ENCODE measurements at places on chromosomes 13 and 19.

DNA sequence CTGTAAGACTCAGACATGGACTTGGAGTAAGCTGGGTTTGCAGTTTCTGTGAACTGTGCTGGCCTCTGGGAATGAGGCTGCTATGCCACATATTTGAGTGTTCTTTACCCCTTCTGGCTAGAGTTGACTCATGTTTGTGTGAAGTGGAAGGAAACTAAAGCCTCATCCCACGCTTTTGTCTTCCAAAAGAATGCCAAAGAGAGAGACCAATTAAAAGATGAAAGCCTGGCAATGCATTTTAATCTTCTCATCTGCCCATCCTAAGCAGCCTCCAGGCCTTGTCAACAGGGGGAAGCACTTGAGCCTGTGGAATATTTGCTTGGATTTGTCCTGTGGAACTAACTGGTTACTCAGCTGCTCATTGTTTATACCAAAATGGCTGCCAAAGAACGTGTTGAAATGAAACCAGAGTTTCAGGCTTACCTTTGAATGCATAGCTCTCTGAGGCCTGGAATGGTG, 49.1 kb downstream of the LMO7 start:
- no peak for DNase-seq

GRCh38 chr13:72959643-72960042, 99.2 kb upstream of the KLF5 start:
- no peak for DNase-seq

DNA sequence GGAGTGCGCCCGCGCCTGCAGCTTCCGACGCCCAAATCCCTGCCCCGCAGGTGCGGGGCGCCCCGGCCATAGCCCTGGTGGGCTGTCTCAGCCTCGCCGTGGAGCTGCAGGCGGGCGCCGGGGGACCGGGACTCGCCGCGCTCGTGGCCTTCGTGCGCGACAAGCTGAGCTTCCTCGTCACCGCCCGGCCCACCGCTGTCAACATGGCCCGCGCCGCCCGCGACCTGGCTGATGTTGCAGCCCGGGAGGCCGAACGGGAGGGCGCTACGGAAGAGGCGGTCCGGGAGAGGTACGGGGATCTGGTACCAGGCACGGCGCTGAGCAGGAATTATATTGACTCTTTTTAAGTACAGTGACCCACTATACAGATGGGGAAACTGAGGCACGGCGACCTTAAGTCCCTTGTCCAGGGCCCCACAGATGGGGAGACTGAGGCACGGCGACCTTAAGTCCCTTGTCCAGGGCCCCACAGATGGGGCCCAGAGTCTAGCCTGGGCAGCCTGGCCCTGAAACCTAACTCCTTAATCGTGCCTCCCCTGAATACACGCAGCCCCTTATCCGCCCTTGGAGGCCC, 586 bp downstream of the MRI1 start:
- DNase-seq, result no peak

GRCh38 chr13:84812789-84813188, 930.5 kb upstream of the SLITRK1 start:
- no peak for DNase-seq

GRCh38 chr13:43244481-43244880, 221.1 kb downstream of the DNAJC15 start:
- DNase-seq, result no peak

- no peak for DNase-seq
These were observed at the start of gene DPRX for GRCh38 chr19:53631949-53632407. Gene DPRX, plus strand, starts transcription at chr19:53631999. Its CDS starts 108 bp downstream, at chr19:53632107.

DNA sequence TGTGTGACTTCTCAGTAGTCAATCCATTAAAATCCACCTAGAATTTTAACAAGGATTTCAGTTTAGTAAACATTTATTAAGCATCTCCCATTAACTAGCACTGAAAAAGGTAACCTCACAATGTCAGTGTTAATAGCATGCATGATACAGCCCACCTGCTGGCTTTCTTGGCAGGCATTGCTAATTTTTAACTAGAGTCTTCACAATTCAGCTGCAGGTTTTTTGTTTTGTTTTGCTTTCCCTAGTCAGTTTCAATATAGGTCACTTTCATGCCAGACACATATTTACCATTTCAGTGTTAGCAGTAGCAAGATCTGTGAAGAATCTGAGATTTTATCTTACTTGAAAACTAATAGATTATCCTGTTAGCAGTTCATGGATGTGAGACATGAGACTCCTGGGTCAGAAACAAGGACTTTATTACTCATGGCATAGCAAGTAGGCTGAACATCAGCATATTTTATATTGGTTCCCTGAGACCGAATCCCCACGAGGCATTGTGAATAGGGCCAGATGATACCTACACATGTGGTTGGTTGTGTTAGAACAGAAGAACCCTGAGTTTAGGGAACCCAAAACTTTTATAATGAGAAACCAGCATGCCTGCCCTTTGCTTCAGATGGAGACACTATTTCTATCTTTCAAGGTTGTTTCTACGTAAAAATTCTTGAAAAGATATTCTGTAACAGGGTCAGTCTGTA, 198.0 kb upstream of the HTR2A start:
- DNase-seq, result no peak

DNA sequence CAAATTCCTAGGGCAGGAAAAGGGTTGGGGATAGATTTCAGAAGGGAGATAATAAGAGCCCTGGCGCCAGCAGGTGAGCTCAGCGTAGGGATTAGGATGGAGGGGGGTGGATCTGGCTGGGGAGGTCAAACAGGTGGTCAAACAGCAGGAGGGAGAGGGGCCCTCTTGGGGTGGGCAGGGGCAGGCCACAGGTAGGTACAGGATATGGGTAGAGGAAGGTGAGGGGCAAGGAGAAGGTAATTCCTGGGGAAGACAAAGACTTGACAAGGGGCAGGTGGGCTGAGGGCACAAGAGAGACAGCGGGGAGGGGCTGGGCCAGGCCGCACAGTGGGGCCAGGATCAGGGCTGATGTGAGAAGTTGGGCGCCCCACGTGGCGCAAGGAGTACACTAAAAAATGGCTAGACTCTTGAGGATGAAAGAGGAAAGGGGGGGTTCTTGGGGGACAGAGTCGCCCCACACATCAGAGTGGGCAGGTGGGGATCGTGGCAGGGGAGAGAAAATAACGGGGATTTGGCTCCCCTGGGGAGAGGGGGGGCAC, 713 bp downstream of the KRI1 start:
- DNase-seq, result no peak

DNA sequence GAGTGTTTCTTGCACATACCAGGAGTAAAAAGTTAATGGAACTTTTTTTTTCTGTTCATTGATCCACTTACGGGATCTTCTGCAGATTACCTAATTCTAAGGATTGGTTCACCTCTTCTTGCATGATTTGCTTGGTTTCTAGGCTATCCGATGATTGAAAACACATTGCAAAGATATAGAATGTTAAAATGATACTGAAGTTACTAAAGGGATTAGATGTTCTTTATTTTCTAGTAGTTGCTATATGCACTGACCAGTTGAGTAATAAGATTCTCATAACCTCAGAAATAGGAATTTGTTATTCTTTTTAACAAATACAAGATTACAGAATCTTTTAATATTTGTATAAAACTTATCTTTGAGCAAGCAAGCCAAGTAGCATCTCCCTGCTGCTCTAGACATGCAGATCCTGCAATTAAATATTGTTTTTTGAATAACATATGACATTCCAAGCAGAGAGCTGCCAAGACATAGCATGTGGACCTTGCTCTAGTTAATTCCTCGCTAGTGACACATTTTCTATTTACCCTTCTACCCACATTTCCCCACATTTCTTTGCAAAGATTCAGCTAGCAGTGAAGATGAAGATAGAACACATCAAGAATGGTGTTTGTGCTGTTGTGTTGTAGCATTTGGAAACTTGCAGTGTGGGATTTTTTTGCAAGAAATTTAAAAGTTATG, 51.7 kb upstream of the RNF113B start:
- DNase-seq, result no peak

- no peak for DNase-seq
These were observed 496.7 kb downstream of the EFNB2 start for GRCh38 chr13:106038752-106039151.

- no peak for DNase-seq
These were observed 32.6 kb downstream of the UBL3 start for GRCh38 chr13:29817604-29818378.

DNA sequence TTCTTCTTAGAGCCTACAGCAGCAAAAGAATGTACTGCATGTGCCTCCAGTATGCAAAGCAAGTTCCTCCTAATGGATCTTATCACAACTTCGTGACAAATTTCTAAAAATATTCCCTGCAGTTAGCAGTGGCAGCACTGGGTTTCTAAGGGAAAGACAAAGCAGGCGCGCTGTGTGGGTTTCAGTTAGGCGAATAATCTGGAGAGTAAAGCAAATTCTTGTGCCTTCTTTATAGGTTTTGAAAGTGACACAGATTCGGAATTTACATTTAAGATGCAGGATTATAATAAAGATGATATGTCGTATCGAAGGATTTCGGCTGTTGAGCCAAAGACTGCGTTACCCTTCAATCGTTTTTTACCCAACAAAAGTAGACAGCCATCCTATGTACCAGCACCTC, 167.9 kb downstream of the LMO7 start:
- no peak for DNase-seq

DNA sequence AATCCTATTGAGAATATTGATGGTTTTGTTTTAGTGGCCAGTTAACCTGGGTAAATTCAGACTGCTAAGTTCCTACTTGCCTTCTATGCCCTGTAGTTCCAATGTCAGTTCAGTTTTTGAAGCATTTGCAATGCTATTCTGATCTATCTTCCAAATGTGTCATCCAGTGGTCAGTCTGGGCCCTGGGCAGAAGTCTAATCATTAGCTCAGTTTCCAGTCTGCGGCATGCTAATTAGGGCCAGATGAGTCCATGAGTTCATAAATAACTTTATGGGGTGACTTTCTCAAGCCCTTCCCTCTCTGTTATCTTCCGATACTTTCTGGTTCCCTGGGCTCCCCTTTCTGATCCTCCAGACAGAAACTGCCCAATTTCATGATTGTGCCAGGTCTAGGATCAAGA, 32.7 kb downstream of the FAM187B start:
- no peak for DNase-seq

GRCh38 chr19:3047496-3048189, 14.7 kb downstream of the TLE5 start:
- no peak for DNase-seq

GRCh38 chr19:56956503-56957226, 116.1 kb upstream of the PEG3 start:
- DNase-seq, result no peak

DNA sequence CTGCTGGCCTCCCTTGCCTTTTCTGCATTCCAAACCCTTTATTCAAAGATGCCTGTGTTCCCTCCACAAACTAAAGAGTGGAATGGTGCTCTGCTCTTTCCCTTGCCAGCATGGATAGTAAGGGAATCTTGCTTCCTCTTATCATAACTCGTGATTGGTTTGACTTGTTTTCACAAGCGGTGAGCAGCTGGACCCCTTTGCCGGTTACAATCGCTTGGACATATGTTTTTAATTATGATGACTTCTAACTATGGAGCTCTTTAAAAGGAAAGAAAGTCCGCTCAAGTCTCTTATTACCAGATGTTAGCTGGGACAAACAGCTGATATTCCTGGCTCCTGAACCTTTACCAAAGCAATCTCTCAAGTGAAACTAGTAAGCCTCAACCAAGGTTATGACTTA, 1094.7 kb downstream of the UQCRFS1 start:
- DNase-seq, result no peak

- DNase-seq, result peak; percentile 14
These were observed 190.9 kb downstream of the COL4A1 start for GRCh38 chr13:110116072-110116487.

DNA sequence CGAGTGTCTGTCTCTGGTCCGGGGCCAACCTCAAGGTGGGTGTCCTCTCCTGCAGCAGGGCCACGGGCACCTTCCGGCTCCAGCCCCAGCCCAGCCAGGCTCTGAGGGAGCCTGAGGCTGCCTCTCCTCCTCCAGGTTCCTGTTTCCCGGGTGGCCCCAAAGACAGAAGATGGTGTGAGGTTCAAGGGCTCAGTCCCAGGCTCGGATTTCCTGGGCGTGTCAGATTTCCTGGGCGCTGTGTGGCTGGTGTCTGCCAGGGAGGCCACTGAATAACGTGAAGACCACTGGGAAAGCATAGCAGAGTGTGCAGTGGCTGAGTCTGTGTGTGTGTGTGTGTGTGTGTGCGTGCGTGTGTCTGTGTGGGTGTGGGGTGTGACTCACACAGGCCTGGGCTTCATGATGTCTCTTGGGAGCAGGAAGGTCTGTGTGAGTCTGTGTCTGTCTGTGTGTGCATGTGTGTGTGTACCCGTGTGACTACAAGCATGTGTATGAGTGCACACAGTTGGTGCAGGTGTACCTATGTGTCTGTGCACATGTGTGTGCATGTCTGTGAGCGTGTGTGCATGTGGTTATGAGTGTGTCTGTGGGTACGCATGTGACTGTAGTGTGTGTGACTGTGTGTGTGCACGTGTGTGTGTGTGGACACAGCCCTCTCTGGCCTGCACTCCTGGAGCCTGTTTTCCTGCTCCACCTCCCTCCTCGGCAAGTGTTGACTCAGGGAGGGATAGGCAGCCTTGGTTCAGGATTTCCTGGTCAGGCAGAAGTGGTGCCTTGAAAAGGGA, 28.3 kb downstream of the CEBPA start:
- DNase-seq, result no peak

GRCh38 chr13:44422755-44423643, 49.4 kb downstream of the SERP2 start:
- DNase-seq, result no peak
